ENCODE measurements at places on chromosomes 4 and X.

DNA sequence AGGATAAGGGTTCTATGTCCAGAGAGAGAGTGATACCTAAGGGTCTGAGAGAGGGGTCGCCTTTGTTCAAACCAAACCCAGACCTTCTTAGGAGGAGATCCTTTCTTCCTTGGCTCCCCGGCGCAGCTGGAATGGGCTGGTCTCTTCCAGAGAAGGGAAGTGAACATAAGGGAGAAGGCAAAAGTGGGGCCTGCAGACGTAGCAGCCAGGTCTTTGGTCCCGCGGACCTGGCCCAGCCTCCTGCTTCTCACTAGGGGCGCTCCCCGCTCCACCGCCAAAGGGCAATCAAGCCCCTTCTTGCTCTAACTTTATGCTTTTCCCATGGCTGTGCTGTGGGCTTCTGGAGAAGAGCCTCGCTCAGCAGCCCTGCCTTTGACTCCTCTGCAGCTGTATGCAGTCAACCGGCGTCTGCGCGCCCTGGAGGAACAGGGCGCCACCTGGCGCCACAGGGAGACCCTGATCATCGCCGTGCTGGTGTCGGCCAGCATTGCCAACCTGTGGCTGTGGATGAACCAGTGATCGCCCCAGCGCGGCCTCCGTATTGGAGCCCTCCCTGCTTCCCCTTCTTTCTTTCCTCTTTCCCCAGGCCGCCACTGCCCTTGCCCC lies 6.5 kb downstream of the FATE1 start:
- DNase-seq: no peak

- no peak for DNase-seq
These were observed 97.2 kb upstream of the PDE5A start for GRCh38 chr4:119725688-119726330.

GRCh38 chr4:43776371-43776770 lies 672.2 kb downstream of the KCTD8 start:
- no peak for DNase-seq

DNA sequence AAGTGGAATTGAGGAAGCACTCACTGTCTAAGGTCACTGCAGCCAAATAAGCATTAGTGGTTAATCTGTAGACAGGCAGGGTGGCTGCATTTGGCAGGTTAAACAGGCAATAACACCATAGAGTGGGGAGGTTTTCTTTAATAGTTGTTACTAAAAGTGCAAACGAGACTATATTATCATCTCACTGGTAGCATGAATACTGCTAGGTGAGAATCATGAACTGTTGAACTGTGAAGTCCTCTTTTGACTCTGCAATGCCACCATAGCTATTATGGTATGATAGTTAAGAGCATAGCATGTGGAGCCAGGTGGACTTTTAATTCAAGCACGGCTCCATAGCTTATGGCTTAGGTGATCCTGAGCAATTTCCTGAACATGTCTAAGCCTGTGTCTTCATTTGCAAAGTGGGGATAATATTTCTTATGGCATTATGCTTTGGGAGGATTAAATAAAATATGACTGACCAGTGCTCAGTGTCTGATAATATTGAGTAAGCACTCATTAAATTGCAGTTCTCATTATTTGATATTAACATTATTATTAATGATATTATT lies 235.6 kb upstream of the HHIP start:
- DNase-seq: no peak

DNA sequence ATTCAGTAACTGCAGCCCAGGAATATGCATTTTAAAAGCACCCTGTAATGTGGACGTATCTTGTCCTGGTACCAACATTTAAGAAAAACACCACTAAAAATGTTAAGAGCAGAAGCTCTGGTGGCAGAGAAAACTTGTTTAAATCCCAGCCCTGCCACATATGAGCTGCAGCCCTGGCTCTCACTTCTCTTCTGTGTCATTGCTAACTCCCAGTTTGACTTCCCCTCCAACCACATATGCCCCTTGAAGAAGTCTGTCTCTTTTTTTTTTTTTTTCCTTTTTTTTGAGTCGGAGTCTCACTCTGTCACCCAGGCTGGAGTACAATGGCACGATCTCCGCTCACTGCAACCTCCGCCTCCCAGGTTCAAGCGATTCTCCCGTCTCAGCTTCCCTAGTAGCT lies 14.8 kb downstream of the LHFPL1 start:
- DNase-seq: no peak

GRCh38 chrX:151537572-151537971 lies 25.9 kb upstream of the PASD1 start:
- no peak for DNase-seq

GRCh38 chr4:142645475-142646108 lies 200.5 kb downstream of the INPP4B start:
- no peak for DNase-seq

GRCh38 chr4:127249066-127249766 lies 383.5 kb upstream of the INTU start:
- no peak for DNase-seq

DNA sequence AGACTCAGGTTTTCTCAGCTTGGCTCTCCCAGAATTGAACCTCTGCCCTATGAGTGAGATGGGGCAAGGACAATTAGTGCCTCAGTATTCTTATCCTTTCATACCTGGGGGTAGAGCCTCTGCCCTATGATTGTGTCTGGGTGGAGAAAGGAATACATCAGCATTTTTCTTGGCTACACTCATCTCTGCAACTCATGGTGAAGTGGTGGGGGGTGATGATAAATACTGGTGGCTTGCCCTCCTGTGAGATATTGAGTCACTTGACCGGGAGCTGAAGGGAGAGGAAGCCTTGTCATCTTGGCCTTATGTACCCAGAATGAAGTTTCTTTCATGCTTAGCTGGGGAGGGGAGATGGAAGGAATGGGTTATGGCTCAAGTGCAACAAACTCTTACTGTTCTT lies 71.3 kb upstream of the ENOX2 start:
- no peak for DNase-seq

DNA sequence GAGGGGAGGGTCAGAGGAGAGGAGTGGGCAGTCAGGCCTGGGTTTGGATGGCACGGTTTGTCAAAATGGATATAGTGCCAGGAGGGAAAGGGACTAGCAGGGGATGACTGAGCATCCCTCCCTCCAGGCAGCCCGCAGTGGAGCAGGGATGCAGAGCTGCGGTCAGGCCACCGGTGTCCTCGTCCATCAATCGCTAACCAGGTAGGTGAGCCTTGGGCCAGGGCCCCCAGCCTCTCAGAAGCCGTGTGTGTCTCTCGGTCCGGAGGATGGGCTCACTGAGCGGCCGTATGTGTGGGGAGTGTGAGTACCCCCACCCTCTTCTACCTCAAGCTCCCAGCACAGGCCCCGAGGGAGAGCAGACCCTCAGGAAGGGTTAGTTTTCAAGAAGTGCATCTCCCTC lies 538 bp upstream of the CYTL1 start:
- DNase-seq: no peak

GRCh38 chr4:152101556-152102435 lies 341.0 kb upstream of the GATB start:
- no peak for DNase-seq

DNA sequence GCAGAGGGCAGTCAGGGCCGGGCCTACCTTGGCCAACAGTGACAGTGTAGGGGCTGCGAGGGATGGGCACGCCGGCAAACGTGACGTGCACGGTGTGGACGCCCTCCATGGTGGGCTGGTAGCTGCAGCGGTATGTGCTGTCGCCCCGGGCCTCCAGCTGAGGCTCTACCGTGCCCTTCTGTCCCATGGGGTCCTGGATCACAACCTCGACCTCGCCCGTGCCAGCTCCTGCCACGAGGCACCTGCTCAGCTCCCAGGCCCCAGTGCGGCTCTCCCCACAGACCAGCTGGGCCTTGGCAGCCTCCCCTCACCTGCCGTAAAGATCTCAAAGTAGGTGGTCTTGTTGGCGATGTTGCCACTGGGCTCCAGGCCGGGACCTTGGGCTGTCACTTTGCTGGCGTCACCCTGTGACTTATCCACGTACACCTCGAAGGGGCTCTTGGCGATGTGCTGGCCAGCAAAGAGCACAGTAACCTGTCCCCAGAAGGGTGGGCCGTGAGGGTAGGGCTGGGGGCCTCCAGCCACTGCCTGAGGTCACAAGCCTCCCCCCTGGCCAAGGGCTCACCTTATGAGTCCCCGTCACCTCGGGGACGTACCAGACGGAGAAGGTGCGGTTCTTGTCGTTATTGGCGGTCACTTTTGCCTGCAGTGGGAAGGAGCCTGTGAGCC lies 8.3 kb downstream of the FLNA start:
- DNase-seq: no peak

DNA sequence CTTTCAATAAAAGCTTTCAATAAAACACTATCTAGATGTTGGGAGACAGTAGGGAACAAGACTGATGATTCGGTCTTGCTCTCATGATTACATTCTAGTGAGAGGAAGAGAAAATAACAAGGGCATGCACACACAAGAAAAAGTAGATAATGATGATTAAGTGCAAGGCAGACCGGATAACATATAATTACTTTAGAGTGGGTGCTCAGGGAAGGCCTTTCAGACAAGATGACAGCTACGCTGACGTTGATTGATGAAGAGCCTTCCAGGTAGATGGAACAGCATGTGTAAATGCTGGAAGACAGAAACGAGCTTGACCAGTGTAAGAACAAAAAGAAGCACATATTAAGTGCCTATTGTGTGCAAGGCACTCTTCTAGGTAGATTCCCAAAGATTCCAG lies 43.4 kb downstream of the TXK start:
- DNase-seq: no peak

DNA sequence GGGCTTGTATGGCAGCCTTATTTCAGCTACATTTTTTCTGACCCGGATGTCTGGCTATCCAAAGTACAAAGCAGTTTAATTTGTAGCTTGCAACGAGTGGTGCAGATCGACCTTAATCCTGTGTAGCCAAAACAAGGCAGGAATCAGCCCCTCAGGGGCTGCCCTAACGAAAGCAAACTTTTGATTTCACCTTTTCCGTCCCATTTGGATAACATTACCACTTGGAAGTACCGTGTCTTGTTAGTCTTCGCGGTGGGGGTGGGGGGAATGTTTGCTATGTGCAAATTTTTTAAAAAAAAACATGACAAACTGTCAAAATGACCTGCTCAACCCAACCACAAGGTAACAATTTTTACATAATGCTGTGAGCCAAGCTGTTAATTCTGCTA lies 766 bp upstream of the DNAJB14 start:
- DNase-seq: no peak

- DNase-seq: no peak
These were observed 146.3 kb downstream of the LDB2 start for GRCh38 chr4:16752150-16752549.

DNA sequence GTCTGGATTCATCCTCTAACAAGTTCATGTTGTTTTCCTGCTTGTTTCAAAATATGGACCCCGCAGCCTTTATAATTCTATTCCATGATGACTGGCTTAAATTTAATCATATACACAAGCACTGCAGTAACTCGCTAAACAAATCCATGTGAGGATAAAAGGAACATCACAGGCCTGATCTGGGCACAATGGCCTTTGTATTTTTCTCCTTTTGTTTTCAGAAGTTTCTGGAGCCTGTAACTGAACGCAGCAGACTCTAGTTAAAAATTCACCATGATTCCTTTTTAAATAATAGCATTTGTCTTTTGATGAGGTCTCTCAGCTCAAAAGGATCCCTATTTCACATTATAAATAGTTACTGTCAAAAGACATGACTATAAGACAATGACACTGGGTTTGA lies 30.2 kb upstream of the TMEM184C start:
- no peak for DNase-seq

DNA sequence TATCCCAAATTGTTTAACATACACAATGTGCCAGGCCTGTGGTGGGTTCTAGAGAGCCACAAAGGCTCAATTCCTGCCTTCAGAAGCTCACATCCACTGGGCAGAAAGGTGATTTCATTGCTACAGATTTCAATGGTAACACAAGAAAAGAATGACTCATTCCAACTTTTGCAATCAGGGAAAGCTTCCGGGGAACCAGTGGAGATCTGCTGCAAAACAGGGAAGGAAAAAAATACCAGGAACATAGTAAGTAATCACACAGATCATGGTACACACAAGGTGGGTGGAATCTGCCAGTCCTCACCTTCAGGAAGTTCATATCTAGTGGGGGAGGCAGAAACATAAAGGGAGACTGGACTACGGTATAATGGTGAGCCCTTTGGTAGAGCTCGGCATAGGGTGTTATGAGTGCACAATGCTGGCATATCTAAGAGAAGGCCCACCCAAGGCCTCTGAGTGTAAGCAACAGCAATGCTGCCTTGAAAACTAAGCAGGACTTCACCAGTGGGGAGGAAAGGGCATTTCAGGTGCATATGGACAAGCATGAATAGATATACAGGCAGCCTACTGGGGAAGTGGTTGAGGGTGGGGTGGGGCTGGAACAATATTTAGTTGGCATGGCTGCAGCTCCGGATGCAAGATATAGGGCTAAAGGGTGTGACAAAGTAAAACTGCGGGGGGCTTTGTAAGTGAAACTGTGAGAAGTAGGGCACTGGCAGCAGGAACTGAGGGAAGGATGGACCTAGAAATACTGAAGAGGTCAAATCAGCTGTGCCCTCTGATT lies 24.2 kb downstream of the GPRIN3 start:
- no peak for DNase-seq

DNA sequence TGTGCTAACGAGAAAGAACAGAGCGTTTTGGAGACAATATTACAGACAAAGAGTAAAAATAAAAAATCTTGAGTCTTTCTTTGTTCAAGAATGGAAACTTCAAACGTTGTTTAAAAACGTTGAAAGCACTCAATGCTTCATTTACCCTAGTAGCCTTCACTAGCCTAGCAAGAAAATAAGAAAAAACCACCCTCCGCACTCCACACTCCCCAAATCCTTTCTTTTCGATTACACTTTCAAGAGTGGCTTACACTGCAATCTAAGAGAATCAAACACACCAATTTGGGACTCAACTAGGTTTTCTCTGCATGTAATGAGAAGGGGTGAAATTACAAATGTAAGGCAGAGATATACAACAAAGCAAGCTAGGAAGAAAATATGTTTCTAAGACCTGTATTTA lies 4.7 kb downstream of the TMSB4X start:
- DNase-seq: no peak

DNA sequence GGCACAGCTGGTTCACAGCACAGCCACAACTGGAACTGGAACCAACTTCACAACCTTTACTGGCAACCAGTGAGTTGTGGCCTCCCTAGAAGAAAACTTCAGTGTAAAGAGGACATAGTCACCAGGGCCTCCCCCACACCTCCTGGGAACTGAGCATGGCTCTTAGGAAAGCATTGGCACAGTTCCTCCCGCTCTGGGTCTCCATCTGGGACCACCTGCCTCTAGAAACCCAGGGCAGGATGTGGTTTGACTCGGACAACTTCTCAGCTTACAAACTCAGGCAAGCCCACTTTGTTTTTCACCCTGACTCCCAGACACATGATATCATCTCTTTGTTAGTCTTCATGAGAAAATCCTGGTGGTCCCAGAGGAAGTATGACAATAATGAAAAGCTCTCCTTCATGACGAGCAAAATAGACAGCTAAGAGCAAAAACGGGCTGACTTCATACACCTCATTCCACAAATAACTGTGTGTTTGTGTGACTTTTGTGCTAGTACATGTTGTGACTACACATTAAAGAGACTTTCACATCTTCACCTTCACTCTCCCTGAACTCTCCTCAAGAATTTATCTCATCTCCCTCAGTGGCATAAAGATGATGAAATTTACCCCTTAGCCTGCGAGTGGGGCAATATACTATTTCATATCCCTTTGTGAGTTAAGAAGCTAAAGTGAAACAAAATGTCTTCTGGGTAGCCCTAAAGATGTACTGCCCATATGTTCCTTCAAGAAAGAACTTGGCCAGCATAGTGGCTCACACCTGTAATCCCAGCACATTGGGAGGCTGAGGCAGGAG lies 75.4 kb downstream of the SH3KBP1 start:
- DNase-seq: no peak
